ENCODE measurements at places on chromosomes 1 and 21.

- no peak for DNase-seq
Measured at GRCh38 chr1:58062635-58063034, 483.9 kb downstream of the OMA1 start.

DNA sequence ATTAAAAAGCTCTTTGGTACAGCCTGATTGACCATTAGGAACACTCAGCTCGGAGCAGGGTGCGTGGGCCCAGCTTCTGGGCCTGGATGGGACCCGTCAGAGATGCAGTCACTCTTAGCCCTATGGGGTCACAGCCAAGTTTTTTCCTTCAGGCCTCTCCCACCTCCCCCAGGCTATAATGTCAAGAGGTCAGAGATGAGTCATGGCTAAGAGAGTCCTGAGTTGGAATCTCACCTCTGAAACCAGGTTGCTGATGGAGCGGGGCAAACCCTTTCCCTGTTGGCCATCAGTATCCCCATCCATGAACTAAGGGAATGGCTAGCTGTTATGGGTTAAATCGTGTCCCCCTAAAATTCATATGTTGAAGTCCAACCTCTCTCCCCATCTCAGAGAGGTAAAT lies 195.9 kb upstream of the POU3F1 start:
- DNase-seq: no peak

DNA sequence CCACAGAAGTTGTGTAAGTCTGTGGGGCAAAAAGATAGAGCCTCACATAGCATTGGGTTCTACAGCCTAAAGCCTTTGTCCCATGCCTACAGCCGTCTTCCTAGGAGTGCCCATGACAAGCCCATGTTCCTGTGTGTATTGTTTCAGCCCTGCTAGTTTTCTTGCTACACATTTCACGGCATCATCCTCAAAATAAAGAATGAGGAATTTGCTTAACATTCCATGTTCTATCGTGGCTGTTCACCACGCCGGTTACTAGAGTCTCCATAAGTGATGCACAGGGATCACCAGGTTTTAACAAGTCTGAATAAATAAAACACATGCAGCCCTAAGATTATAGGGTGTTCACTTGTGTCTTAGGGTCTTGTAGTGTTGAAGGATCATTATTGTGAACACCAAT lies 87.4 kb upstream of the NGF start:
- DNase-seq: no peak

GRCh38 chr1:210025870-210026269 lies 87.9 kb downstream of the SYT14 start:
- no peak for DNase-seq
